ENCODE measurements at places on chromosomes 12 and 14.

DNA sequence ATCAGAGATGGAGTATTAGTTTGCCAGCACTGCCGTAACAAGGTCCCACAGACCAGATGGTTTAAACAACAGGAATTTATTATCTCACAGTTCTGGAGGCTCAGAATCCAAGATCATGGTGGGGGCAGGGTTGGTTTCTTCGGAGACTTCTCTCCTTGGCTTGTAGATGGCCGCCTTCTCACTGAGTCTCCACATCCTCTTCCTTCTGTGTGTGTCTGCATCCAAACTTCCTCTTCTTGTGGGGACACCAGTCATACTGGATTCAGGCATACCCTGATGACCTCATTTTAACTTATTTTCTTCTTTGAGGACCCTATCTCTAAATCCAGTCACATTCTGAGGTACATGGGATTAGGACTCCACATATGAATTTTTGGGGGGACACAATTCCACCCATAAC lies 455.5 kb downstream of the RGS6 start:
- DNase-seq: no peak

DNA sequence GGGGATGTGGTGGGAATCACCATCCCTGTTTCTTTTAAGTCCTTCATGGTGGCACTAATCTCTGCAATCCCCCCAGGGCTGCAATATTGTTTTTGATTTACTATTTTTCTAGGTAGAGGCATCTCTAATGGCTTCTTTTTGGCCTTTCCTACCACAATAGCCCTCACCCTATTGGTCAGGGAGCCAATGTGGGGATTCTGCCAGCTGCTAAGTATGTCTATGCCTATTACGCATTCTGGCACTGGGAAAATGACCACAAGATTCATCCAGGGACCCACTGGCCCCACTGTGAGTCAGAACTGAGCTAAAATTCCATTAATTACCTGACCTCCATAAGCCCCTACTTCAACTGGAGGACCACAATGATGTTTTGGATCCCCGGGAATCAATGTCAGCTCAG lies 15.9 kb upstream of the GLIPR1L2 start:
- DNase-seq: no peak

DNA sequence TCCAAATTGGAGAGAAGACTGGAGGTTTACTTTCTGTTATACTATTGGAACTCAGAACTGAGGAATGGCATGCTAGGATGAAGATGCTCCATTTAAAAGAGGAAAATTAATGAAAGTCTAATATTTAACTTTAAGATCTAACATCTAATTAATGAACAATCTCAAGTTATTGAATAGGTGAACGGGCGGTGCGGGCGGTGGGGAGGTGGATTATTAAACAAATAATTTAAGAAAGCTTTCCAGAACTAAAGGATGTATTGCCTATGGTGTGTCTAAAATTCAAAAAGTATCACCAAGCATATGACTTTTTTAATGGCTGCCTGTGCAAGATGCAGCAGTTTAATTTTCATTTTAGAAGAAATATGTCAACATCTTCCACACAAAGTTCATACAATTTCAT lies 1747.1 kb upstream of the SEL1L start:
- DNase-seq: no peak

DNA sequence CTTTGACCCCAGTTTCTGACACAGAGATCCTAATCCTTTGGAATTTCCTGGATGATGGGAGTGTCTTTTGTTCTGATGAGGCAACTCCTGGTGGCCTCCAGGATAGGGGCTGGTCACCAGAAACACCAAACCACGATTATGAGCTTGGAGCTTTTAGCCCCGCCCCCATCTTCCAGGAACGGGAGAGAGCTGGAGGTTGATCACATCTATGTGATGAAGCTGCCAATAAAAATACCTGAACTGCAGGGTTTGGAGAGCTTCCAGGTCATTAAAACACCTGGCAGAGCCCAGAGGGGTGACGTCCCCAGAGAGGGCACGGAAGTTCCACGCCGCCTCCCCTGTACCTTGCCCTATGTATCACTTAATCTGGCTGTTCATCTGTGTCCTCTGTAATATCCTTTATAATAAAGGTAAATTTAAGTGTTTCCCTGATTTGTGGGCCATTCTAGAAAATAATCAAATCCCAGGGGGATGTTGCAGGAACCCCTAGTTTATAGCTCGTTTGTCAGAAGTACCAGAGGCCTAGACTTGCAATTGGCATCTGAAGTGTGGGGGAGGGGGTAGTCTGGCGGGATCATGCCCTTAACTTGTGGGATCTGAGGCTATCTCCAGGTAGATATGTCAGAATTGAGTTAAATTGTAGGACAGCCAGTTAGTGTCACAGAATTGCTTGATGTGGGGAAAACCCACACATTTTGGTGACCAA lies 21.2 kb downstream of the APPL2 start:
- no peak for DNase-seq

GRCh38 chr12:116673681-116674111 lies 64.2 kb downstream of the SPRING1 start:
- DNase-seq: no peak

- no peak for DNase-seq
Observed at GRCh38 chr14:91580876-91581577, 70.9 kb upstream of the PPP4R3A start.

DNA sequence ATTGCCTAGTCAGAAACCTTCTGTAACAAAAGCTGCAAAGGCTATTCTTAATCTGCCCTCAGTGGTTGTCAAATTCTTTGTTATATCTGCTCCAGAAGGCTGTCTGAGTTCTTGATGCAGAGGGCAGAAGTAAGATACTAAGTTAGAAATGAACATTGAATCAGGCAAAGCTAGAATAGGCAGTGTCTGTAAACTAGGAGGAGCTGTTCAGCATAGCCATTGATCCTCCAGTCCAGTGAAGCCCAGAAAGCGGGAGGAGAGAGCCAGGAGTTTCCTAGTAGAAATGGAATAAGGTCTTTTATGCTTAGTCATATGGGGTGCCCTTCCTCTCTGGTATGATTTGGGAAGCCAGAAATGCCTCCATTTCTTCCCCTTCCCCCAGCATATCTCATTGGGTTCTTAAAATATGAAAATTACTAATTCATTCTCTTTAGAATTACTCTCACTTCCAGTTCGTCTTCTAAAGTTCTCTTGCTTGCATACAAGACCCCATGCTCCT lies 76.2 kb downstream of the APAF1 start:
- no peak for DNase-seq

- DNase-seq: no peak
Observed at GRCh38 chr12:3747976-3748619, 4.8 kb downstream of the CRACR2A start.

DNA sequence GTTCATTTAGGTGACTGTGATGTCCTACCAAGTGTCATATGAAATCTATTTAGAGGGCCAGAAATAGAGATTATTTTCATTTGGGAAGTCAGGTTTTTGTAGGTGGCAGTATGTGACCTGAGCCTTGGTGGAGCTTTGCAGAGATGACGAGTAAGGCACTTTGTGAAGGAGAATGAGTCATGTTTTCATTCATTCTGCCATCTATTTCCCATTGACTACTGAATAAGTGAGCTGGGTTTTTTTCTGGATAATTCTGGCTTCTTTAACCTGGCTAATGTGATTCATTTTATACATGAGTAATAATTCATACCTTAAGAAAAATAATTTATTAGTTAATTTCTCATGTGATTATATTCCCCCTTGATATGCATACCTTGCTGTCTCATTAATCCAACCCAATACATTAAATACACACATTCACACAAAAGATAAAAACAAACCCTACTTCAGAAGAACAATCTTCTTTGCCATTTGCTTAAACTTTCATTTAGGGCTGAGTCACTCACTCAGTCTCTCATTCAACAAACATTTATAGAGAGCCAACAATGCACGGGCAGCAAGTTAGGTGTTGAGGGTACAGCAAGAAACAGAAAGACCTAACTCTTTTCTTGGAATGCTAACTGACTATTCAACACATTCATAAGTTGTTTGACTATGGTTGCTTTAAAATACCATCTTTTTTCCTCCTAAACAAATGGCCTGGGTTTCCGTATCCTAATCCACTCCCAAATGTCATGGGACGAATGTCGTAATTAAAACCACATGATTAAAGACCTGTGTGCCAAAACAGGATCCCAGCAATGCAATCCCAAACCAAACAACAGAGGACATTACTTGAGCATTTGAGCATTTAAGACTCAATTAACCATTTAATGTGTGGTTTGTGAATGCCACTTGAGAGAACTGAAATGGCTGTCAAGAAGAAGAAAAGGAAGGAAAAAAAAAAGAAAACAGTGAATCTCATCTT lies 78.0 kb downstream of the KITLG start:
- no peak for DNase-seq

DNA sequence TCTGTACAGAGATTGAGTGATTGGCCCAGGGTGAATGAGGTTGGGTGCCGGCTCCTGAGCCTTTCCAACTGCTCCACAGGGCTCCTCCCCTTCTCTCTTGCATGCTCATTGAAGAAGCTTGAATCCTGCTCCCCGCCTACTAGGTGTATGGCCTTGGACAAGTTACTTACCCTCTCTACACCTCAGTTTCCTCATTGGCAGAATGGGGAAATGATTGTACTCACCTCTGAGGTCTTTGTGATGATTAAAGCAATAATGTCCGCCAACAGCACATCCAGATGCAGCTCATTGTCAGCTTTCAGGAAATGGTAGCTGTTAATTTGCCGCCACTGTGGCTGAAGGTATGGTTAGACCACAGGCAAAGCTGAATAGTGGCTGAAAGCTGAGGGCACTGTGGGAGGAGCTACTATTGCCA lies 174.1 kb downstream of the CRADD start:
- DNase-seq: no peak

- DNase-seq: no peak
Observed at GRCh38 chr14:75249251-75249957, 29.2 kb upstream of the FOS start.

DNA sequence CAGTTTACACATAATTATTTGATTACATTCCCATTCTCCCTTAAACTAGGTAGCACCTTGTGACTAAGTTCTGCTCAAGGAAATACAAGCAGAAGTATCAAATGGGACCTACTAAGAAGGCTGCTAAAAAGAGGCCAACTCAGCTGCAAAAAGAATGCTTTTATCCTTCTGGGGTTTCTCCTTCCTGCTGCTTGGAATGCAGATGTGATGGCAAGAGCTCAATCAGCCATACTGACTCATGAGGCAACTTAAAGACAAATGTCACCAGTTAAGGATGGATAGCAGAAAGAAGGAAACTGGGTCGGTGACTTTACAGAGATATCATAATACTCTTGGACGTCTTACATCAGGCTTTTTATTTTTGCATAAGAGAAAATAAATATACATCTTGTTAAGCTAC lies 38.0 kb upstream of the RAP1B start:
- DNase-seq: no peak

DNA sequence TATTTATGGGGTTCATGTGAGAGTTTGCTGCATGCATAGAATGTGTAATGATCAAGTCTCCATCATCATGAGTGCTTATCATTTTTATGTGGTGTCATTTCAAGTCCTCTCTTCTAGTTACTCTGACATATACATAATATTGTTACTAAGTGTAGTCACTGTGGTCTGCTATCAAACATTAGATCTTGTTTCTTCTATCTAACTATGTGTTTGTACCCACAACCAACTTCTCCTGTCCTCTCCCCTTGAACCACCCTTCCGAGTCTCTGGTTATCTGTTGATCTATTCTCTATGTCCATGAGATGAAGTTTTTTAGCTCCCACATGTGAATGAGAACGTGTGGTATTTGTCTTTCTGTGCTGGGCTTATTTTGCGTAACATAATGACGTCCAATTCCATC lies 107.7 kb downstream of the RAD51B start:
- no peak for DNase-seq

GRCh38 chr12:52542157-52542556 lies 10.8 kb downstream of the KRT71 start:
- no peak for DNase-seq

DNA sequence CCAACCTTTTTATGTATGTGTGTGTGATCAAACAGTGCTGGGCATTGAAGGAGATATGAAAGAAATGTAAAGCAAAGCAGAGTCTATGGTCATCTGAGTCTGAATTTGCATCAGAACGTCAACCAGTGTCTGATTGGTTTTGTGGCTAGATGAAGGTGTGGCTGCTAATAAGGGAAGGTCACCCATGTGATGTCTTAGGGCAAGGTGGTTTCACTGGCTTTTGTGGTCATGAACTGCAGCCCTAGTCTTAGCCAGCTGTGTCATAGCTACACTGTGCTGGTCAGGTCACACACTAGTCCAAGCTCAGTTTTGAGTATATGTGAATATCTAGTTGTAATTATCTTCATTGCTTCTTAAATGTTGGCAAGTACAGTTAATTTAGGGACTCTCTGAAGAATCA lies 105.8 kb downstream of the TGFB3 start:
- no peak for DNase-seq

DNA sequence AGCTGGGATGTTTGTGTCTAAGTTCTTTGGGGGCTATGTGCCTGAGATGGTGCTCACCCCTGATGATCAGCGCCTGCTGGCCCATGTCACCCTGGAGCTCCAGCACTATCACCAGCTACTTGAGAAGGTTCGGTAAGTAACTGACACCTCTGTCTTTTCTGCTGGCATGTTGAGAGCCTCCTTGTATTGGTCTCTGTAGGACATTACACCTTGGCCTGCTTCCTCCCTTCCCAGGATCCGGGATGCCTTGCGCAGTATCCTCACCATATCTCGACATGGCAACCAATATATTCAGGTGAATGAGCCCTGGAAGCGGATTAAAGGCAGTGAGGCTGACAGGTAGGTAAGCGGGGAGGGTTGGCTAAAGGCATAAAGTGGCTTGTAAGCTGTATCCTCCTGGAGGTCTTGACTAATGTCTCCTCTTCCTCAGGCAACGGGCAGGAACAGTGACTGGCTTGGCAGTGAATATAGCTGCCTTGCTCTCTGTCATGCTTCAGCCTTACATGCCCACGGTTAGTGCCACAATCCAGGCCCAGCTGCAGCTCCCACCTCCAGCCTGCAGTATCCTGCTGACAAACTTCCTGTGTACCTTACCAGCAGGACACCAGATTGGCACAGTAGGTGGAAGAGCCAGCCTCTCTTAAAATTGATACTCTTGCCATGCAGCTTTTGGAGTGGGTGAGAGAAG lies 5.5 kb downstream of the DDIT3 start:
- DNase-seq: no peak
